Activated naive CD8-positive, alpha-beta T cell treated with anti-CD3 and anti-CD28 coated beads for 36 hours (primary cell): ENCODE measurements at places on chromosomes 1 and 21. TPM values are rescaled to one million over a fixed set of nuclear protein-coding genes. Genes with fewer than 3 reads are reported as not detected.

The NTMT2 gene
- total RNA-seq, result not detected

GRCh38 chr1:181522864-181523263, 39.5 kb downstream of the CACNA1E start:
- H3K27ac ChIP-seq, result no peak overlapping the region
- H3K4me3 ChIP-seq, result no peak overlapping the region
- H3K27me3 ChIP-seq, result peaks cover 12% of the 10 kb centered on the region
- no peaks in the 10 kb centered on the region for H3K36me3 ChIP-seq

The ARTN gene
- total RNA-seq, result 0.43 TPM

DNA sequence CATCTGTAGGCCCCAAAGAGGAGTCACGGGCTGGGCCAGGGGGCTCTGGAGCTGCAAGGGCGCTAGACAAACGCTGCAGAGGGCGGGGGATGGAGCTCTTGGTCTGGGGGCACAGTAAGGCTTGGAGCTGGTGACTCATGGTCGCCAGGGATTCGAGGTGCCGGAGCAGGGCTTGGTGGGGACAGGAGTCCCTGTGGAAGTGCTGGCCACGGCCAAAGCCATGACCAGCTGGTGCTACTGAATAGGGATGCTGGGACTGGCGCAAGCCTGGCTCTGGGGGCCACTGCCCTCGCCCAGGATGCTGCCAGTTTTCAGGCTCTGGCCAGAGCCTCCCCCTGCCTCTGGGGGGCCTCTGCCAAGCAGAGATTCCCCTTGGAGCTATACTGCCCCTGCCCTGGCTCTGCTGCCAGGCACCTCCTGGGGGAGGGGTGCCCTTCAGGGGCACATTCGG, 25.2 kb downstream of the SPOCD1 start:
- no peak overlapping the region for H3K27ac ChIP-seq
- H3K4me3 ChIP-seq, result no peak overlapping the region
- no peaks in the 10 kb centered on the region for H3K36me3 ChIP-seq

- no peaks in the 10 kb centered on the region for H3K36me3 ChIP-seq
- H3K27me3 ChIP-seq, result no peaks in the 10 kb centered on the region
- no peak overlapping the region for H3K4me3 ChIP-seq
- DNase-seq, result no peak
- H3K27ac ChIP-seq, result no peak overlapping the region
Observed at GRCh38 chr1:89971600-89971999, 23.3 kb upstream of the ZNF326 start.

DNA sequence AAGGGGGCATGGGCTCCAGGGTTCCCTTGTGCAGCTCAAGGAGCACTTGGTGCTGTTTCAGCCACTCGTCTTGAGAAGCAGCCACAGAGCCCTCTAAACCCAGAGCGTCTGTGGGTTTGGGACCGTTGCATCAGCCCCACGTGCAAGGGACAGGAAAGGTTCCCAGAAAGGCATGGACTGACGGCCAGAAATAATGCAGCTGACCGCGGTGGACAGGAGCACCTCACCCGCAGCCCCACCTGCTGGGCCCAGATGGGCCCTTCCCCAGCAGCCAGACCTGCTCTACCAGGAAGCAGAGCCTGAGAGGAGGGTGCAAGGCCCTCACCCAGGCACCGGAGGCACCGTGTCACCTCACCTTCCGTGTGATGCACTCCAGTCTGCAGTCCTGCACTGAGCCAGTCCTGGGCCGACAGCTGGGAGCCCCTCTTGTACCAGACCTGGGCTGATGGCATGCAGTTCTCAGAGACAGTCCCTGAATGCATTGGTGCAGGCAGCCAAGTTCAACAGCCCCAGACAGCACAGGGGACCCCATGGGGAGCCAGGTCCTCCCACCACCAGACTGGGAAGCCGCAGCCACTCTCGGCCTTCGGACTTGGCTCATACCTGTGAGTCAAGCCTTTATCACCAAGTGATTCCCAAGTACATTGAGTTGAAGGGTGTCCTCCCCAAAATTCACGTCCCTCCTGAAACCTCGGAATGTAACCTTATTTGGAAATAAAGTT, 4.8 kb upstream of the TFF3 start:
- H3K27me3 ChIP-seq, result no peaks in the 10 kb centered on the region
- DNase-seq, result no peak
- peaks cover 5% of the 10 kb centered on the region for H3K4me1 ChIP-seq
- no peaks in the 10 kb centered on the region for H3K36me3 ChIP-seq
- H3K4me3 ChIP-seq, result no peak overlapping the region

GRCh38 chr1:225987491-225988316, 11.4 kb downstream of the SDE2 start:
- H3K27ac ChIP-seq, result no peak overlapping the region
- H3K4me3 ChIP-seq, result no peak overlapping the region
- no peak for DNase-seq
- peaks cover 39% of the 10 kb centered on the region for H3K36me3 ChIP-seq
- no peaks in the 10 kb centered on the region for H3K27me3 ChIP-seq

The PM20D1 gene
- 0.25 TPM for total RNA-seq

The TRIM62 gene
- 4.5 TPM for total RNA-seq

GRCh38 chr21:38661197-38661871, 144.4 kb upstream of the ETS2 start:
- no peaks in the 10 kb centered on the region for H3K36me3 ChIP-seq
- H3K4me1 ChIP-seq, result peaks cover 7% of the 10 kb centered on the region
- no peak overlapping the region for H3K27ac ChIP-seq
- peaks cover 79% of the 10 kb centered on the region for H3K27me3 ChIP-seq

DNA sequence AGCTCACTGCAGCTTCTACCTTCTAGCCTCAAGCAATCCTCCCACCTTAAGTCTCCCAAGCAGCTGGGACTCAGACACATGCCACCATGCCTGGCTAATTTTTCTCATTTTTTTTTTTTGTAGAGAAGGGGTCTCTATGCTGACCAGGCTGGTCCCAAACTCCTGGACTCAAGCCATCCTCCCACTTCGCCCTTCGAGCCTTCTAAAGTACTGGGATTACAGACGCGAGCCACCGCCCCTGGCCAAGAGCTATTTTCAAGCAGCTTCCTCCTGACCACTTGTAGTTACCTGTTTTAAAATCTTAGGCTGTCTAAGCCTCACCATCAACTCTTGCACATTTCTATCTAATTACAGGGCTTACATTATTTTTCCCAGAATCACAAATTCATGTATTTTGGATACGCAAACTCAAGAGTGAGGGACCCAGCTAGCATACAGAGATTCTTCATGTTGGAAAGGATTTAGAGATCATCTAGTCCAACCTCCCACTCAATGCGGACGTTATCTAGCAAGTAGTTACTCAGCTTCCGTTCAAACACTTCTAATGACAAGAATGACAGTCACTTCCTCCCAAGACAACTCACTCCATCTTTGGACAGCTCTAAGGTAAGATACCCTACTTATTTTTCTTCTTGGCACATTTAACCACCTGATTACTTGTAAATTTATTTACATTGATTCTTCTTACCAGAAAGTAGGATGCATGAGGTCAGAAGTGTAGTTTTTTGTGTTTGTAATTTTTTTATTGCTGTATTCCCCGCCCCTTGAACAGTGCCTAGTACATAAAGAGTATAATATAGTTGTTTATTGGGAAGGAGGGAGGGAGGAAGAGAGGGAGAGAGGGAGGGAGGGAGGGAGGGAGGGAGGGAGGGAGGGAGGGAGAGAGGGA, 65.4 kb downstream of the LUZP1 start:
- no peak for DNase-seq
- no peaks in the 10 kb centered on the region for H3K27me3 ChIP-seq
- H3K36me3 ChIP-seq, result peaks cover 13% of the 10 kb centered on the region
- H3K4me3 ChIP-seq, result peak overlapping the region; percentile 73
- H3K27ac ChIP-seq, result peak overlapping the region; percentile 90

- H3K4me3 ChIP-seq, result no peak overlapping the region
- no peak for DNase-seq
- H3K27ac ChIP-seq, result peak overlapping the region; percentile 54
Observed at GRCh38 chr1:116126281-116126680, 15.1 kb downstream of the MAB21L3 start.

GRCh38 chr1:2103266-2103900, 53.2 kb downstream of the PRKCZ start:
- peaks cover 3% of the 10 kb centered on the region for H3K36me3 ChIP-seq
- no peak for DNase-seq
- H3K27ac ChIP-seq, result no peak overlapping the region
- H3K4me1 ChIP-seq, result peaks cover 3% of the 10 kb centered on the region

DNA sequence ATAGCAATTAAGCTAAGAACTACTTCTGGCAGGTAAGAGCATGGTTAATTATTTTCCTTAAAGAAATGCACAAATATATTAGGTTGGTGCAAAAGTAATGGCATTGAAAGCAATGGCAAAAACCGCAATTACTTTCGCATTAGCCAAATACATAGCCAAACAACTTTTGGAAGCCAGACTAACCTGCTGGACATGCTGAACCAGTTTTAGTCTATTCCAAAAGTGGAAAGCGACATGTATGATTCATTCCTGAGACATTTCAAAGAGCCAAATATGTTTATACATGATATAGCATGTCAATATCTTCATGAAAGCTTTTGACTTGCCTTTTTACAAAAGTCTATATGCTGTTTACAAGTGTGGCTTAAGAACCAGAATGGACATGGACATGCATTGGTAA, 23.4 kb upstream of the DR1 start:
- no peaks in the 10 kb centered on the region for H3K36me3 ChIP-seq
- no peaks in the 10 kb centered on the region for H3K27me3 ChIP-seq
- H3K4me3 ChIP-seq, result no peak overlapping the region
- no peak overlapping the region for H3K27ac ChIP-seq
- no peak for DNase-seq
- no peaks in the 10 kb centered on the region for H3K4me1 ChIP-seq

The PLOD1 gene
- 22.5 TPM for total RNA-seq

- peak overlapping the region; percentile 50 for H3K27ac ChIP-seq
- H3K4me1 ChIP-seq, result peaks cover 80% of the 10 kb centered on the region
- peak overlapping the region; percentile 42 for H3K4me3 ChIP-seq
- H3K36me3 ChIP-seq, result peaks cover 3% of the 10 kb centered on the region
Observed at GRCh38 chr1:109502364-109502851, 7.1 kb downstream of the AMIGO1 start.

- no peak overlapping the region for H3K4me3 ChIP-seq
- H3K27me3 ChIP-seq, result no peaks in the 10 kb centered on the region
- no peak overlapping the region for H3K27ac ChIP-seq
- DNase-seq, result no peak
- no peaks in the 10 kb centered on the region for H3K4me1 ChIP-seq
Observed at GRCh38 chr1:78426408-78426807, 64.4 kb upstream of the PTGFR start.

The KRTAP13-2 gene
- not detected for total RNA-seq

- DNase-seq, result no peak
- H3K27ac ChIP-seq, result no peak overlapping the region
- H3K27me3 ChIP-seq, result no peaks in the 10 kb centered on the region
- peaks cover 93% of the 10 kb centered on the region for H3K4me1 ChIP-seq
- peaks cover 27% of the 10 kb centered on the region for H3K36me3 ChIP-seq
Observed at GRCh38 chr1:42318601-42319000, 16.4 kb downstream of the FOXJ3 start.

DNA sequence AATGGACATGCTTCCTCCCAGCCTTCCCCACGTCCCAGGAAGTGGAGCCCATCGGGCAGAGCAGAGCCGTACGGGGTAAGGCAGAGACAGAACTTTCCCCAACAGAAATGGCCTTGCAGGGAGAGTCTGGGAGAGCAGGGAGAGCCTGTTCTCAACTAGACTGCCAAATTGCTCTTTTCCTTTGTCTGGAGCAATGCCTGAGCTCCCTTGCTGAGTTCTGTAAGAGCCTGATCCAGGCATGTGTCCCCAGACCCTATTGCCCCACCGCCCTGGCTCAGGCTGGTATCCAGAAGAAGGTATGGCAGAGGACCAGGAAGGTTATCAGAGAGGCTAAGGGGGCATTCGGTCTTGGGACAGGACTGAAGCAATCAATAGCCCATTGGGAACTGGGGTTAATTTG, 79.9 kb downstream of the TMEM53 start:
- H3K27me3 ChIP-seq, result peaks cover 3% of the 10 kb centered on the region
- H3K36me3 ChIP-seq, result no peaks in the 10 kb centered on the region
- no peak for DNase-seq
- H3K27ac ChIP-seq, result no peak overlapping the region
- no peaks in the 10 kb centered on the region for H3K4me1 ChIP-seq

DNA sequence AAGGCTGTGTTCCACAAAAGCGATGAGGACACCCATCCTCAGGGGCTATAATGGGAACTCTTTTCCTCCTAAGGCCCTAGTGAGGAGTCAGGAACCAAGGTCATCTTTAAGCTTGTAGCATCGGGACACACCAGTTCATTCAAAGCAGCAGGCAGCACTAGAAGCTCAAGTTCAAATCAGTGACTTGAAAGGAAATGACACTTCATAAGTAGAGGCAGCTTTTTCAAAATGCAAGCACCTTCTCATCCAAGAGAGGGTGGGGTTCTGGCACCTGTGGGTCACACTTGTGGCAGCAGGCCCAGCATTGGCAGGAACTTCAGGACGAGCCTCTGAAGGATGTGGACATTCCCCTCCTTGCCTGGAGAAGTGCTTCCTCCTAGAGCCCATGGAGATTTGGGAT, 496.3 kb downstream of the KIF26B start:
- DNase-seq, result no peak
- H3K27me3 ChIP-seq, result peaks cover 10% of the 10 kb centered on the region
- no peak overlapping the region for H3K27ac ChIP-seq
- peaks cover 3% of the 10 kb centered on the region for H3K4me1 ChIP-seq
- no peak overlapping the region for H3K4me3 ChIP-seq

GRCh38 chr21:35381743-35382310, 332.7 kb upstream of the RUNX1 start:
- H3K36me3 ChIP-seq, result no peaks in the 10 kb centered on the region
- no peak overlapping the region for H3K27ac ChIP-seq
- H3K27me3 ChIP-seq, result no peaks in the 10 kb centered on the region
- H3K4me3 ChIP-seq, result no peak overlapping the region
- DNase-seq, result no peak

The TMEM50A gene
- total RNA-seq, result 89.9 TPM

DNA sequence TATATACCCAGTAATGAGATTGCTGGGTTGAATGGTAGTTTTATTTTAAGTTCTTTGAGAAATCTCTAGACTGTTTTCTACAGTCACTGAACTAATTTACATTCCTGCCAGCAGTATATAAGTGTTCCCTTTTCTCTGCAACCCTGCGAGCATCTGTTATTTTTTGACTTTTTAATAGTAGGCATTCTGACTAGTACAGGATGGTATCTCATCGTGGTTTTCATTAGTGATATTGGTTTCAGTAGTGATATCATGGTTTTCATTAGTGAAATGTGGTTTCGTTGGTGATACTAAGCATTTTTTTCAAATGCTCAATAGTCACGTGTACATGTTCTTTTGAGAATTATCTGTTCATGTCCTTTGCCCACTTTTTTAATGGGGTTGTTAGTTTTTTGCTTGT, 316.8 kb downstream of the PTBP2 start:
- no peaks in the 10 kb centered on the region for H3K4me1 ChIP-seq
- no peak overlapping the region for H3K4me3 ChIP-seq
- no peaks in the 10 kb centered on the region for H3K36me3 ChIP-seq
- H3K27ac ChIP-seq, result no peak overlapping the region
